ENCODE measurements at places on chromosomes 6 and 20.

GRCh38 chr6:84422380-84422968, 195.0 kb upstream of the CEP162 start:
- DNase-seq, result peak; percentile 87

DNA sequence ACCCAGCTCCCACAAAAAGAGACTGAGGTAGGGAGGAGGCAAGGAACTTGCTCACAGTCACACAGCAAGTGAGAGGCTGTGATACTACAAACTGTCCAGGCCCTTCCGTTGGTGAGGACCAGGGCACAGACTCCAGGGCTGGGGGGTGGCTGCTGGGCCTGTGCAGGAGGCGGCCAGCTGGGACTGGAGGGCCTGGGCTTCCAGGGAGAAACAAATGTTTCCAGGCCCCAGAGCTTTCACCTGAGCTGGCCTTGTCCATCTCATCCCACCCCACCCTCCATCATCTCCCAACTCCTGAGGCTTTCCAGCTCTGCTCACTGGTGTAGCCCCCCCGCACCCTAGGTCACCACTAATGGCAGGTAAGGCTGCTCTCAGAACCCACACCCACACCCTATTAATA, 86.0 kb downstream of the GRM4 start:
- no peak for DNase-seq

- DNase-seq, result no peak
Observed at GRCh38 chr6:593139-593906, 63.6 kb downstream of the HUS1B start.

DNA sequence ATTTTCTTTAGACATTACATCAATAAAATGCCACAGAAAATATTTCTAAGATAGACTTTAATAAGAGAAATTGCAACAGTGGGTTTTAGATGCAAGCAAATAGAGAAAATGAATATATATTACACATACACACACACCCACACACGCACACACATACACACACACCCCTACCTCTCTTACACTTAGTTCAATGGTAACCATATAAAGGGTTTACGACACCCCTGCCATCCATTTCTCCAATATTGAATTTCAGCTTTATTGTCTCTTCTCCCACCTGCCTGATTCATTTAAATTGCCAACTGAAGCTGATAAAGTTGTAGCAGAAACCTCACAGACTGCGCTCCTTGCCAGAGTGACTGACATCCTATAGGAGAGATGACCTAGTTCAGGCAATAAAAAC, 154.6 kb downstream of the ADAT2 start:
- no peak for DNase-seq

DNA sequence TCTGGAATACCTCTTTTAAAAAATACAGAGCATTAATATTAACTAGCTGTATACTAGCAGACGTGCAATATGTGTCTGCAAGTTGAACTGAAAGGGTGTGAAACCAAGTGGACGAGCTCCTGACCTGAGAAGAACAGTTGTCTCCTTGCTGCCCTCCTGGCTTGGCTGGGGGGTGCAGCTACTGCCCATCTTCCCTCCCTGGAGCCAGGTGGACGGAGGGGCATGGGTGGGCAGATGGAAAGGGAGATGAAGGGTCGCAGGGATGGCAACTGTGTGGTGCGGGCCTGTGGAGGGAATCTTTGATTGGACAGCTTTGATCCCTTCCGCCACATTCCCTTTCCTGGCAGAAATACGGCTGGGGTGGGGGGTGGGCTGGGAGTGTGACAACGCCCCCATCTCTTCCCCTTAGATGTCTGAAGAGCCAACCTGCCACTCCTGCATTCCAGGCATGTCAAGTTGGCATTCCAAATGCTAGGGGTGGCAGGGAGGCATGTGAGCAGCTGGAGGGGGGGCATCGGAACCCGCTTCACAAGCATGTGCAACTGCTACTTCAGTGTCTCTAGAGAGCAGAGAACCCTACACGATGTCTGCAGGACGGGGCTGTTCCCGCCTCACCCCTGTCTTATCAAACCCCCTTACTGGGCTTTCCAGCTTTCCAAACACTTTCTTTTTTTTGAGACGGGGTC, 37.3 kb downstream of the SRSF3 start:
- DNase-seq, result no peak
